Activated CD4-positive, CD25-positive, alpha-beta regulatory T cell treated with anti-CD3 and anti-CD28 coated beads, Interleukin-2, amount 50 U/mL, for 72 hours (primary cell): ENCODE measurements at places on chromosomes 16 and 17.

DNA sequence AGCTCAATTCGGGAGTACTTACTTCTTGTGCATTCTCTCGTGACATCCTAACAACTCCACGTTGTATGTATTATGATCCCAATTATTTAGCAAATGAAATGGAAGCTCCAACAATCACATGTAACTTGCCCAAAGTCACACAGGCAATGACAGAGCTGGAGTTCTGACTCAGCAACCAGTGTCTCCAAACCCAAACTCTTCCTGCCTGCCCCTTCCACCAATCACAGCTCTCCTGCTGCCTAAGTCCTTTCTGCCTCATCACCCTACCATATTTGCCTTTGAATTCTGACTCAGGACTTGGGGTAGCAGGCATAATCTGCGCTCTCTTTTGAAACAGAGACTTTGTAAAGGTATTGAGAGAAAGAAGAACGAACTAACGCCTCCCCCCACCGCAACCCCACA, 245.2 kb upstream of the MAF start:
- no peak for DNase-seq

GRCh38 chr16:31367853-31368252, 12.9 kb downstream of the ITGAX start:
- no peak for DNase-seq

GRCh38 chr17:67855504-67856324, 30.4 kb downstream of the BPTF start:
- no peak for DNase-seq

GRCh38 chr16:88878967-88879787, 12.7 kb upstream of the PABPN1L start:
- DNase-seq = no peak

- no peak for DNase-seq
These were observed 26.3 kb downstream of the VPS53 start for GRCh38 chr17:688100-688989.

GRCh38 chr17:18951941-18952842, at the start of gene SLC5A10:
TSS of gene SLC5A10 (plus strand) at chr17:18952165. CDS start at chr17:18952206, 41 bp downstream.
- DNase-seq = no peak

- peak; percentile 44 for DNase-seq
These were observed 5.6 kb downstream of the POLG2 start for GRCh38 chr17:64491034-64491860.

DNA sequence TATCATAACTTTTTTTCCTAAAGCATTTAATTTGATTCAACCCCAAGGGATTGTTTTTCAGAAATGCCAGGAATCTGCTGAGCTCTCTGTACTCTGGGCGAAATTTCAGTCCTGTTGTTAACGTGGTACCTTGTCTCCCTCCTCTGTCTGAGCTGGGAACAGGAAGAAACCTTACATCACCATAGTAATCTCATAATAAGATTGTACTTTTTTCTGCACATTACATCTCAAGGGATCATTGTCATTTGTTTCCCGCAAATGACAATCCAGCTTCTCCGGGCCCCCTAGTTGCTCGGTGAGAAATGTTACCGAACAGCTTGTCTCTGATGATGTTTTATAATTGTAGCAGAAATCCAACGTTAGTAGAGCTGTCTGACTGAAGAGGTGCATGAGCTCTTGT, 152.7 kb upstream of the ERCC4 start:
- DNase-seq = no peak

GRCh38 chr16:76527244-76527643, 250.0 kb downstream of the CNTNAP4 start:
- no peak for DNase-seq

GRCh38 chr17:74892974-74893911, at the start of gene FADS6:
TSS of gene FADS6 (minus strand) at chr17:74893633. CDS start at chr17:74893595, 38 bp downstream.
- no peak for DNase-seq

DNA sequence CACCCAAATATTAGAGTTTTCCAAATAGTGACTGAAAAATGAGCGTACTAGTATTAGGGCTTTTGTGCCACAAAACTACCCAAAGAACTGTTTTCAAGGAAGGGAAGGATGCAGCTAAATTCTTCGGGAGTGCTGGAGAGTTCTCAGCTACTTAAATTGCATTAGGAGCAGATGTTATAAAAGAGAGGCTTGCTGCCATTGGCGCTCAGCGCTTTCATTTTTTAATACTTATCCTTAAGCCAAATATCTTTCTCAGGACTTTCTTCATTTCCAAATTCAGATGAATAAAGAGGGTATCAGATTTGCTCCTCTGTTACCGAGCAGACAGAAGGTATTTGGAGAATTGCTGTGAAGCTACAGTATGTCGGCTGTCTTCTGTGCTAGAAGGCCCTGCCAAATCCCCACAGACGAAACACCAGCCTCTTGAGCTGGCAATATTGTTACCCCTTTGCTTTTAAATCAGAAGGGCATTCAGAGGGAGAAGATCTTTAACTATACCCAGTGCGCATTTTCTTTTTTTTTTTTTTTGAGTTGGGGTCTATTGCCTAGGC, 47.2 kb upstream of the CLEC18A start:
- no peak for DNase-seq

- no peak for DNase-seq
These were observed 22.6 kb upstream of the USP10 start for GRCh38 chr16:84677017-84677803.

DNA sequence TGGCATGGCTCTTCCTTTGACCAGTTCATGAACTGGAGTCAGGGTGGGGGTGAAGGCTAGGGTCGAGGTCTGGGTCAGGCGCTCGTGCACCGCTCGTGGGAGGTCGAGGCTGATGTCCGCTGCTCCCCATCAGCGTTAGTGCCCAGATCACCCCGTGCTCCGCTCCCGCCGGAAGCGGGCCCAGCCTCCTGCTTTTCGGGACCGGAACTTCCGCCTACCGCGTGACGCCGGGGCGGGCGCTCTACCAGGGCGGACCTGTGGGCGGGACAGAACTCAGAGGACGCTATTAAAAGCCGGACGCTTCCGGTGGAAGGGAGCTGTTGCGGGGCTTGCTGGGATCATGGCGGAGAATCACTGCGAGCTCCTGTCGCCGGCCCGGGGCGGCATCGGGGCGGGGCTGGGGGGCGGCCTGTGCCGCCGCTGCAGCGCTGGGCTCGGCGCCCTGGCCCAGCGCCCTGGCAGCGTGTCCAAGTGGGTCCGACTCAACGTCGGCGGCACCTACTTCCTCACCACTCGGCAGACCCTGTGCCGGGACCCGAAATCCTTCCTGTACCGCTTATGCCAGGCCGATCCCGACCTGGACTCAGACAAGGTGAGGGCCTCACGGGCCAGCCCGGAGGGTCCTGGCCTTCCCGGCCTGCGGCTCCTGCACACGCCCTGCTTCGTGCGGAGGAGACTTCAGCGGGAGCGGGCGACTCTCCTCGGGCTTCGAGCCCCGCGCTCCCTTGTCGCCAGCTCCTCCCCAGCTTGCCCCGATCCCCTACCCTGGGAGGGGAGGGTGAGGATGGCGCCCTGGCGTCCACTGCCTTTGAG, at the start of gene KCTD5:
KCTD5 (plus strand) TSS at position 315 of the 813 bp plus-strand sequence; CDS start at position 341, 26 bp downstream.
- peak; percentile 97 for DNase-seq

DNA sequence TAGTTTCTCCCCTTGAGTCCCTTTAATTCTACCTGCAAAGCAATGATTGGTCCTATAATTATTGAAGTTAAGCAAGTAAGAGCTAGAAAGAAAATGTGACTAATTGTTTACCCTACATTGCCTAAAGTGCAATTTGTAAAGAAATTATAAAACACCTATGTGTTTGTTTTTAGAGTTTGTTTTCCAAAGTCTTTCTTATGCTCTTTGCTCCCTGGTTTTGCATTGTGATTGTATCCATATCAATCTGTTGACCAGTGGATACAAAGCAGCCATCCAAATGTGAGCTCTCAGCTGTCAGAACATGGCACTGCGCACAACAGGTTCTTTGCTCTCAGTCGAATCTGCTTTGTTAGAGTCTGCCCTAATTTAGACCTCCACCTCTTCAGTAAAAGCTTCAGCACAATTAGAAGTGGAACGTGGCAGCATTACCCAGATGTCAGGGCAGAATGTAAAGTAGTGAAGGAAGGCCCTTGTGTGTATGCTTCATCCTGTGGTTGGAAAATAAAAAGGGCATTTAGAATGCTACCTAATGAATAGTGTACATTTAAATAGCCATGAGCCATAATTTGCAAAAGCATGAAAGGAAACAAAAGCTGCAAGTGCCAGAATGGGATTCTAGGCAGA, 70.5 kb downstream of the AATF start:
- DNase-seq = no peak

DNA sequence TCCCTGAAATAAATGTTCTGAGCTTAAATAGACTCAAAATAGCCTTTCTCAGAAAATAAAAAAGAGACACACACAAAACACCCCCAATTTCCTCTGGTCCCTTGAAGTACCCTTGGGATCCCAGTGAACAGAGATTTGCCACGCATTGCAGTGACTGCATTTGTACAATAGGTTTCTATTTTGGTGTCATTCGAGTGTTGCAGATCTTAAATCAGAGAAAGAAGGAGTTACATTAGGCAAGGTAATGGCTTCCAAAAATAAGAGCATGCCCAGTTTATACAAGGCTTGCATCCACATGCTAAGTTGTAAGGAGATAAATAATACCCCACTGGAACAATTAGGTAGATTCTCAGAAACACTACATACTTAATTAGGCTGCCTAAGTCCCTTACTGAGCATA, 2.2 kb downstream of the TOX3 start:
- no peak for DNase-seq

GRCh38 chr16:89361751-89362539, 128.4 kb downstream of the ANKRD11 start:
- no peak for DNase-seq

DNA sequence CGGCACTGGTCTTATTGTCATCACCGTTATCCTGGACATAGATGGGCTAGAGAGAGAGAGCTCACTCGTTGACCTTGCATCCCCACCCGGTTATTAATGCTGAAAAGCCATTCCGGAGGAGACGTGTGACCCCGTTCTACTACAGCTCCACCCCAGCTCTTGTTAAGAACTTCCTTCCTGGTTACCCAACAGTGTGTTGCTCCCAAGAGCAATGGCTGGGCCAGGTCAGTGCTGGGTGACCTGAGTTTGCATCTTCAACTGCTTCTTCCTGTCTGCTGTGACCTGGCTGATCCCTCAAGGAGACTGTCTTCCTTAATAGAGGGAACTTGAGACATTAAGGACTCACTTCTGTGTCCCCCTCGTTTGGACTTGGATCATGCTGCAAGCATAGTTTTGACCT, 96.1 kb upstream of the SDK2 start:
- no peak for DNase-seq

DNA sequence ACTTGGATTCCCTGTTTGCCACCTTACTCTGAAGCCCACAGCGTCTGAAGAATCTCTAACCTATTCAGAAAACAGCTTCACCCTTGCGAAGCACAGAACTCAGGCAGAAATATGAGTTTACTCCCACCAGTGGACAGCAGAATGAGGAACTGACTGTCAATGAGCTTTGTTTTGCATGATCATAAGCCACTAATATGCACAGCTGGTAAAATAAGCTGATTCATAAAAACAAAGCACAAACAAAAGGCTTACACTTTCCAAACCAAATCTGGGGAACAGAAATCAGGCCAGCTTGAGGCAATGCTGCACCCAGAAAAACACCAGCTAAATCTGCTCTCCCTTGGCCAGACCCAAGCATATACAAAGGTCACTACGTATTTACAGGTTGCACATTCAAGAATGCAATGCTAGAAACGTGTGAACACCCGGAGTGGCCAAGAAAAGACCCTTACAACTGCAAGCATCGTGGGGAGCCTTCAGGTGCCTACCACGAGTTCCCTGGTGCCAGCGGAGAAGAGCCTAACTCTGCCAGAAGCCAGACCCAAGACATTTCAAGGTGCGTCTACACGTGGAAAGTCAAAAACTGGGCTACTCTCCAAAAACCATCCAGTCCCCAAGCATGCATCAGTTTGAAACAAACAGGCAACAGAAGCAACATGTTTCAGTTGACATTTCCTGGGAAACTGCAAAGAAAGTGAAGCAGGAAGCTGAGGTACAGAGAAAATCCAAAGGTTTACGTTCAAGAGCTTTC, 207.1 kb downstream of the ZFHX3 start:
- DNase-seq = no peak

GRCh38 chr17:39222866-39223834, 2.6 kb downstream of the STAC2 start:
- no peak for DNase-seq

- no peak for DNase-seq
These were observed 3.6 kb upstream of the SLC16A5 start for GRCh38 chr17:75084039-75084660.

DNA sequence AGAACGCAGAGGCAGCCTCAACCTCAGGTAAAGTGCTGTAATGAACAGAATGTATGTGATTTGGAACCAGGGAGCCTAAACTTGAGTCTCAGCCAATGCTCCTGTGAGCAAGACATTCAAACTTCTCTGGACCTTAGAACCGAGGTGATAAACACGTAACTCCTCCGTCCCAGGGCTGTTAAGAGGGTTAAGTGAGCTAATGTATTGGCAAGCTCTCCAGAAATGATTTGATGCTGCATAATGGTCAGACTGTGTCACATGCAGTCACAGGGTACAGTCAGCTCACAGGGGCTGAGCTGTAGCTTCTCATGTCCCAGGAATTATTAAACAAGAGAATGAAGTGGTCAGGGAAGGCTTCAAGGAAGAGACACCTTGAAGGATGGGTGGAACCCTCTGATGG, 10.0 kb upstream of the SLC4A1 start:
- no peak for DNase-seq

- no peak for DNase-seq
These were observed 28.6 kb upstream of the HYDIN start for GRCh38 chr16:71259086-71259485.

- DNase-seq = no peak
These were observed 44.6 kb downstream of the WSB1 start for GRCh38 chr17:27338536-27338985.

GRCh38 chr17:62637809-62638208, 10.3 kb downstream of the MRC2 start:
- DNase-seq = no peak

GRCh38 chr16:35748621-35749252, 2289.3 kb downstream of the TP53TG3F start:
- no peak for DNase-seq

GRCh38 chr16:24728011-24728410, 1.4 kb upstream of the TNRC6A start:
- DNase-seq = no peak

GRCh38 chr17:46944931-46945330, 22.0 kb downstream of the GOSR2 start:
- no peak for DNase-seq

DNA sequence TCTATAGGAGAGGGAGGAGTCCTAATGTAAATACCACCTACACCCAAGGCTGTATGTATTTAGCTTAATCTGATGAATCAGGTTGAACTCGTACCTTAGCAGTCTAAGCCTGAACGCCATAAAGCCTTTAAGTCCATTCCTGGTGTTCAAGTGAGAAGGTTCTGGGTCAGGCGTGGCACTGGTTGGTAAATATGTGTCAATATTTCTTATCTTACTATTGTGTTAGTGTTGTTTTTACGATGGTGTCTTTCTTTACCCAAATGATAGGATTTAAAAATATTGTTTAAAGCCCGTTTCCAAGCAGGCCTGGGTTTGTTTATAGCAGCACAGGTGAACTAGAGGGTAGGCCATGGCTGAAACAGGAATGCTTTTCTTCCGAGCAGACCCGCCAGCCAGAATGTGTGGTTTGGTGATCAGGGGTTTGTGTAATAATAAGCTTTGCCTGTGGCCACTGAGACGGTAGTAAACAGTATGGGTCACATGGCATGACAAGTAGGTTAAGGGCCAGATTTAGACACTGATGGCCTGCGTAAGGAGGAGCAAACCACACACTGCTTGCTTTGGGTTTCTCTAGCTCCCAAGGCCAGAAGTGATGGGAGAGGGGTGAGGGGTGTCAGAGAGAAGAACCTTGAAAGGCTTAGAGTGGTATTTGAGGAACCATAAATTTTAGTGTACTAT, 3.3 kb downstream of the TMEM94 start:
- no peak for DNase-seq
